ENCODE measurements at places on chromosomes 3 and 15.

DNA sequence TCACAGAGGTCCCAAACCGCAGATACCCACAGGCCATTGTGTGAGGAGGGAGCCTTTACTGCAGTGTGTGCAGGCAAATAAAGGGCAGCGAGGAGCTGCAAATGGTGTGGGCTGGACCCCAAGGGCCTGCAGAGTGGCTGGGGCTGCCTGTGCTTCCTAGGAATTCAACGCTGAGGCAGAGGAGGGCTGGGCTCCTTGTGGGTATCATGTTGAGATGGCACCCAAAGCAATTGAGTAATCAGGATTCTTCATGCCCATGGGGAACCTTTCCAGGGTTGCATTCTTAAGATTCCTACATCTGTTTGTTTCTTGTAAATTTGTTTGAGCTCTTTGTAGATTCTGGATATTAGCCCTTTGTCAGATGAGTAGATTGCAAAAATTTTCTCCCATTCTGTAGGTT lies 85.4 kb upstream of the LIPC start:
- DNase-seq = no peak

DNA sequence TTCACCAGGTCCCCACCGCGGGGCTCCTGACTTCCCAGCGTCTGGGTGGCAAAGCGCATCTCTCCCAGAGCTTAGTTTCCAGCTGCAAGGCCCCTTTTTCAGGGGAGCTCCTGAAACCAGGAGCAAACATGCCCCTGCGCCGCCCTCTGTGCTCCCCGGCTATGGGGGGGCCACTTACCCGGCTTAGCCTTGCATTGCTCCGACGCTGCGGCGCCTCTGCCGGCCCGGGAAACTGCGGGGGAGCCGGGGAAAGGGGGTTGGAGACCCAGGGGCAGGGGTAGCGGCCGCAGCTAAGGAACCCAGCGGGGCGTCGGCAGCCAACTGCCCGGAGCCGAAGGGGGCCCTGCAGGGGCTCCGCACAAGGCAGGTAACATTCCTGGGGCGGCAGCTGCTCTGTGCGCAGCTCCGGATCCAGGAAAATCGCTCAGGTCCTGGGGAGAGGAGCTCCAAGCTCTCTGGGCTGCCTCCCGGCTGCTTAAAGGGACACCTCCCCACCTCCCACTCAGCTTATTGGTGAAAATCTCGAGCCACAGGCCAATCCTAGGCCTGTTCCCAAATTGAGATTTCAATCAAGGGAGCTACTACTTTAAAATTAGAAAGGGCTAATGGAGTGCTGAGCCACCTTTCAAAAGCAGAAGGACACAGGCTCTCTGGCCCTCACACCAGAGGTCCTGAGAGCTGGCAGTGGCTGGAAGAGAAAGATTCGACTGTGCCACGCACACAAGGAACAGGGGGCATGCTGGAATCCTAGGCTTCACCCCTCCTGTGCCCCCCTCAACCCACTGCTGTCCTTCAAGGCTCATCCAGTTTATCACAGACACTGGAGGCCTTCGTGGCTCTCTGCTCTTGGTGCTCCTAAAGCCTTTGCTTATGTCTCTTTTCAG lies 42.7 kb upstream of the PRICKLE2 start:
- peak; percentile 75 for DNase-seq

DNA sequence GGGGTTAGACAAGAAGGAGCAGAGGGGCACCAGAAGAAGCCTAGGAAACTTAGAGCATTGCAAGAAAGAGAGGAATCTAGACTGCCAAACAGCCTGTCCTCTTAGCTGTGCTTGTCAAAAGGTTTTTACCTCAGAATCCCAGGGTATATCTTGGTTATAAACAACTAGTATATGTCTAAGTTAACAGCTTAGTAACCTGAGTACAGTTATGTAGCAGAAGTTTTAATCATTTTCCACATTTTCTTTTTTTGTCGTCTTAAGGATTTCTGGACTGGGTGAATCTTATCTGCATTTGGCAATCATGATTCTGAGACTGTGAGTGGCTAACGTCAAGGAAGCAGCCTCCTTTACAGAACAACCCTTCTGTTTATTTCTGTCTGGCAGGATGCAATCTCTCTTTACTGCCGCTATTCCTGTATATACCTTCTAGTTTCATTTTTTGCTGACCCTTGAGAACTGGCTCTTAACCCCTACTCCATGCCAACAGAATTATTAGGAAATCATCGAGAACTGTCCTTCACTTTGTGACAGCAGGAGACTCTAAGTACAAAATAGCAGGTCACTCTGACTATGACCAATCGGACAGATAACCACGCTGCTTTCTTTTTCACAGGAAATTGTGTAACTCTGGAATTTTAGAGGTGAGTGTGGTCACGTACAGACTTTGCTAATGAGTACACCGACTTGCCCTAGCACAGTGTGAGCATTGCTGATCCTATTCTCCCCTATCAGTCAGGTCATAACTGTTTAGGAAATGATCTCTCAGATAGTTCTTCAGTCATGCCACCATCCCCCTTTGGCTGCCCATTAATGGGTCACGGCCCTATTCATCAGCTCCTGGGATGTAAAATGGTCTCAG lies 3.3 kb upstream of the CP start:
- DNase-seq = no peak

GRCh38 chr3:2897821-2898220 lies 212.4 kb downstream of the IL5RA start:
- no peak for DNase-seq

DNA sequence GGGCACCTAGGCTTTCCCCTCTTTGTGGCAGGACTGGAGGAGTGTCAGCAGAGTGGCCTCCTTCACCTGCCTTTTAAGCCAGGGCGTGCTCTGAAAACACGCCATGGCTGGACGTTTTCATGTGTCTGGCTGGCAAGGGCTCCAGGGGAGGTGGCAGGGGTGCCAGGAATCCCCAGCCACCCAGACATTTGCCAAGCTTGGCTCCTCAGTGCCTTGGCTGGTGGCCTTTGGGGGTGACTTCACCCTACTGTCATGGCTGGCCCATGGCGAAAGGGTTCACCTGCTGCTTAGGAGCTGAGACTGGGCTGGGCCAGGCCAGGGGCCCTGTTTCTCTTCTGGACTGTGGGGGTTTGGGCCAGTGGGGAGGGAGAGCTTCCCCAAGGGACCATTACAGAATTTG lies 17.6 kb downstream of the KLF13 start:
- no peak for DNase-seq

DNA sequence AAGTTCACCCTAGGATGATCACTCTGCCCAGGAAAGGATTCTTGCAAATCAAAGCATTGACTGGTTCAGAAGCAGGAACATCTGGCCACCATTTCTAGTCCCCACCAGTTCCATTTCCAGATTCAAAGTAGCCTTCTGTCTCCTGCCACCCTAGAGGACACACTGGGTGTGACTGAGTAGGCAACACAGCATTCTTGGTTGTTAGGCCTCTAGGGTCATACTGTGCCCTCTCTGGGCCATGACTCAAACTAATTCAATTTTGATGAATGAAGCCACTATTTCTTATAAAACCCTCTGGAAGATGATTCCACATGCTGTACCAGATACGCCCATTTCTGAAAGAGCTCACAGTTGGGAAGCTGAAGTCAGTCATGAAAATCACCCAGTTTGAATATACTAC lies 69.7 kb downstream of the WDR76 start:
- no peak for DNase-seq

DNA sequence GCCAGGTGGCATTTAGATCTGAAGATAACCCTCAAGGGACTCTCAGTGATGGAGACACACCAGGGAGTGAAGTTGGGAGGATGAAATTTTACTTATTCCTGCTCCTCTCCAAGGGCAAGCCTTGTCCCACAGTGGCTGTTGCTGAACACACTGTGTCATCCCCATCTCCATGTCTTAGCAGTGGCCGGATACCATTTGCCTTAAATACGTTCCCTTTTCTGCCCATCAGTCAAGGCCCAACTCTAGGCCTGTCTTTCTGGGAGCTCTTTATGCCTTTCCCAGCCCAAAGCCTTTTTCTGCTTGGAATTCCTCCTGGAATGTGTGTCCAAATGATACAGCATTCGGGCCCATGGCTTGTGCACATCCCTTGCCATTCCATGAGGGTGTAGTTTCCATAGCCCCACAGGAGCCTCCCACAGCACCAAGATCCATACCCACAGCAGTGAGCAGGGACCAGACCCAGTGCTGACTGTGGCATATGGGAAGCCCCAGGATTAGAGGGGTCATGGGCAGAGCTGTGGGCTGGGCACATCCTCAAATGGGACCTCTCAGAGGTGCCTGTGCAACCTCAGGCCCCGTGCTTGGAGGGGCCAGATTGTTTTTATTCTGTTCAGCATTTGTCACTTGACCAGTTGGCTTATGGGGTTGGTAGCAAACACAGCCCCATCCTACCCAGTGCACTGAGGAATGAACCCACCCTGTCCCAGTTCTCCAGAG lies 63.7 kb upstream of the PRR23C start:
- DNase-seq = peak; percentile 39

GRCh38 chr15:90471769-90472168 lies 58.0 kb upstream of the CRTC3 start:
- no peak for DNase-seq

DNA sequence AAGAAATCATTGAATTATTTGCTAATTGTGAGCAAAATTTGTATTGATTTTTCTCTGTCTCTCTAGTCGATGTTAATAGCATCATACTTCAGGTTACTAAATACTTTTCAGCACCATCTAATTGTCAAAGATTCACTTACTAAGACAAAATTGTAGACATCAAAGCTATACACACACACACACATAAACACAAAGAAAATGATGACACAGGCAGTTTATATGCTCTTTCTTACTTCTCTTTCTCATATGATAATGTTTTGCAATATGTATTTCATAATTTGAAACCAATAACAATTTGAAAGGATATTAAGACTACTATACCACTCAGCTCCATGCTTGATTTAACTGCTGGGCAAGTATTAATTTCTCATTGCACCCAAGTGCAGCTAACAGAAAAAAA lies 406.2 kb downstream of the ROBO2 start:
- no peak for DNase-seq

DNA sequence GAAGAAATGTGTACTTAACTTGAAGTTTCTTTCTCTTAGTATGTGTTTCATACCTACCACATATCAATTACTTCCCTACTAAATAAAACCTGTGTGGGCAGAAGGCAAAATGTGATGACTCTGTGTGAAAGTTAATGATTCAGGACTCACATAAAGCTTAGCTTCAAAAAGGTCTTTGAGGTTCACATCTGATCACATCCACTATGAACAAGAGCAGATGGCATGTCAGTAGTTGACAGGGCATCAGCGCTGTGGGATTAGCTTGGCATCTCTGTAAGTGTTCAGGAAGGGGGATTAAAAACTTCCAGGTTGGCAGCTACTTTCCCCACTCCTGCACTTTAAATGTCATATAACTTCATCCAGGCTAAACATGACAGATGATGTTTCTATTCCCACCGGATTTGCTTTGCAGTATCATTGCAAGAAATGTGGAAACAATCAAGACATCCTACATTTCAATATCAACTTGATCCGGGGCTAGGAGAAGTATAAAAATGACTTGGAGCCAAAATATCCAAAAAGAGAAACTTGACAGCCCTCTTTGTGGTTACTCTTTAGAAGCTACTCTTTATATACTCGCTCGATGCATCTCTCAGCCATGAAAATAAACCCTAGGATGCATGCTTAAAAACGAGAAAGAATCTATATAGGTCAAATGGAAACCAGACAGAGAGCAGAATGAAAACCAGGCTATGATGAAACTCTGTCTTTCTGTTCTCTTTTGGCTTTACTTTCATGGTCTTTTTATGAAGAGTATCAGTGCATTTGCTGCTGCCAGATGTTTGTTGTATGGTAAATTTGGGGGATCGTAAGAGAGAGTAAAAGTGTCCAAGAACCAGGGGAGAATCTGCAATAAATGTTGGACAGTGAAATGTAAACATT lies 273.1 kb upstream of the ALCAM start:
- DNase-seq = no peak

GRCh38 chr3:111902534-111902933 lies 43.5 kb downstream of the PHLDB2 start:
- no peak for DNase-seq

GRCh38 chr3:115160295-115160694 lies 13.2 kb upstream of the ZBTB20 start:
- DNase-seq = no peak

- no peak for DNase-seq
Observed at GRCh38 chr3:195133462-195133861, 137.5 kb downstream of the XXYLT1 start.

GRCh38 chr15:96276438-96277210 lies 53.9 kb upstream of the NR2F2 start:
- no peak for DNase-seq

- DNase-seq = no peak
Observed at GRCh38 chr15:39498629-39499028, 82.2 kb upstream of the THBS1 start.

GRCh38 chr15:49103002-49103401 lies 52.4 kb downstream of the COPS2 start:
- DNase-seq = no peak

DNA sequence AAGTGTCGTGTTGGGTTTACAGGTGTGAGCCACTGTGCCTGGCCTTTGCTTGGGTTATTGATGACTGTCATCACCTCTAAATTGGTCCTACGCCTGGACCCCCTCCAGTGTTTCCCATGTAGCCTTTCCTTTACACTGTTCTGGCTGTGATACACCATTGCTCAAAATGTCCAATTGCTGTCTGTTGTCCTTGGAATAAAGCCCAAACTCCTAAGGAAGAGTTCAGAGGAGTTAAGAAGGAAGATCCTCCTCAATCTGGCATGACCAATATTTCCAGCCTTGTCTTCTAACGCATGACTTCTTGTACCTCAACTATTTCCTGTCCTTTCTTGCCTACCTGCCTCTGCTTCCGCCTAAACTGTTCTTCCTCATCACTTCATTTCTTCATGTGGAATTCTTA lies 113.1 kb downstream of the POLR2M start:
- DNase-seq = no peak

DNA sequence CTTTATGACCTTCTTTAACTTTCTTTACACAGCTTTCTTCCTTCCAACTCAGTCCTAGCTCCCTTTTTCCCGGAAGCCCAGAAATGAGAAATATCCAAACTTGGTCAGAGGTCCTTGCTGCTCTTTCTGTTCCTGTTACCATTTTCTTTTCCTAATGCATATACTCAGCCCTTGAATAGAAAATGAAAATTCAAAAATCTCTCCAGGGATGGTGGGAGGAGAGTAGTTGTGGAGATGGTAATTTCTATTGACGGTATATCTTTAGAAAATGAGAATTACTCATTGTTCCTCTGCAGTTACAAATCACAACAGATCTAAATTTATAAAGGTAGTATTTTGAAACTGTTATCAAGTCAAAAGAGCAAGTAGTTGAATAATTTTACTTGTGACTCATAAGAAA lies 255.1 kb downstream of the NEK10 start:
- no peak for DNase-seq

Data from suprapubic skin (tissue), 4 donors.